ENCODE measurements at places on chromosomes 13 and 19.

DNA sequence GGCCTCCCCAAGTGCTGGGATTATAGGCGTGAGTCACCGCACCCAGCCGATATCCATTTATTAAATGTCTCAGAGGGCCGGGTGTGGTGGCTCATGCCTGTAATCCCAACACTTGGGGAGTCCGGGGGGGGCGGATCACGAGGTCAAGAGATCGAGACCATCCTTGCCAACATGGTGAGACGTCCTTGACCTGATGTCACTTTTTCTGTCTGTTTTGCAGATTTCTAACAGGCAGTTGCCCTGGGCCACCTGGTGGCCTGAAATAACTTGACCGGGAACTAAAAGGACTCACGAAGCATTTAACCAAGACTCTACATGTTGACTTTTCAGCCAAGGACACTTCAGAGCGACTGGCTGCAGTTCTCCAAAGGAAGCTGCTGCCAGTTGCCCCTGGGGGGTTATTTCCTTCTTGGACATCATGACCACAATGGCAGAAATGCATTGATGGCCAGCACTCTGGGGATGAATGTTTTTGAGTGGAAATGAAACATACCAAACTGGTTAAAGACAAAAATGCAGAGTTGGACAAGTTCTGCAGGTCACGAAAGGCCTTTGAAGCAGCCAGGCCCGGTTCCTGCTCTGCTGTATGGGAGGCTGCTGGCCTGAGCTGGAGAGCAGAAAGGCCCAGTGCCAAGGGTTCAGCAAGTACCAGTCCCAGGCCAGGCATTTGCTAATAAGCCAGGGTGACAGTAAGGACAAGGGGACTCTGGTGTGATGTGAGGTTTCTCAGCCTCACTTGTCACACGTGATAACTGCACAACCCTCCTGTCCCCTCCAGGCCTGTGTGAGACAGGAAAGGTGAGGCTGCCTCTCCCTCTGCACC, 8.3 kb downstream of the ZNF837 start:
- peak; percentile 65 for DNase-seq

DNA sequence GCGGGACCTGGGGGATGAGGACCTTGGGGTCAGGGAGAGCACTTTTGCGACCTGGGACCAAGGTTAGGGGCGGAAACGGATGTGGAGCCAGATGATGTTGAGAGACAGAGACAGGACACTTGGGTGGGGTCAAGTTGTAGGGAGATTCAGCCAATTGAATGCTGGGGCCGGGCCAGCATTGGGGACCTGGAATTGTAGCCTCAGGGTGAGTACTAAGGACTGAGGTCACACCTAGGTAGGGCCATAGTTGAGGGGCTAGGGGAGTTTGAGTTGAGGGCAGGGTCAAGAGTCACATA, 1.2 kb downstream of the ALKBH7 start:
- no peak for DNase-seq

DNA sequence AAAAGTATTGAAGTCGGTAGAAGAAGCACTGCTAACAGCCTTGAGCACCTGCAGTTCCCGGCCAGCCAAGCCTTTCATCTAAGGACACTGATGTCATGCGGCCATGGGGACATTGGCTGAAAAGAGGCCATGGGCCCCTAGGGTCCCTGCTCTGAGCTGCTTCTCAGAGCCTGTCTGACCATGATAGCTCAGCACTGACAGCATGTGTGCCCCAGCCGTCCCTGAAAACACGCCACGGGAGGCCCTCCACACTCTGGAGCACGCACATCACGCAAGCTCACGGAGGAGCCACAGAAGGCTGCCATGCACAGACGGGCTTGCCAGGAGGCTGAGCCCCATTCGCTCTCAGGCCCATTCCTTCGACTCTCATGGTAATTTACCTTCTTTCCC, 51.8 kb downstream of the MLLT1 start:
- no peak for DNase-seq

DNA sequence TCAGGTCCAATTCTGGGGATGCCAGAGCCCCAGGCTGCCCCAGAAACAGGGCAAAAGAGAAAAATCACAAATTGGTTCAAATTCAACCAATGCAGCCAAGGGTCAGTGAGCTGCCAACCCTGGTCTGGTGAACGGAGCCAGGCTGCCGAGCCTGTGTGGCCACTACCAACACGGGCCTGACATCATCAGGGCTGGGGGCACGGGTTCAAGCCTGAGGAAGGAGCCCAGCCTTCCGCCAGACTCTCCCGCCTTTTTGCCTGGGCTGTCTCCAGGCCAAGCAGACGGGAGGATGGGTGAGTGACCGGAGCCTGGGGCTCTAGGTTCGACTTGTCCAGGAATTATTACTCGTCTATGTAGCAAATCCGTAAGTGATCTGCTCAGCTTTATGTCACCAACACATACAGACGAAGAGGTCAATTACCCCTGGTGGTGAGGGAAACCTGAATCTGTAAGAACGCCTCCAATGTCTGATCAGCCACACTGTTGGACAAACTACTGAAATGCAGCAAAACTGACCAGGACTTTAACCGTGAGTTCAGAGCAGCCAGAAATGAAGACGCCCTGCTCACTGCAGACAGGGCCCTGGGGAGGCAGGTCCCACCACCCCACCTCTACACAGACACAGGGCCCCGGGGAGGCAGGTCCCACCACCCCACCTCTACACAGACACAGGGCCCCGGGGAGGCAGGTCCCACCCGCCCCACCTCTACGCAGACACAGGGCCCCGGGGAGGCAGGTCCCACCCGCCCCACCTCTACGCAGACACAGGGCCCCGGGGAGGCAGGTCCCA, 31.8 kb downstream of the RAB20 start:
- DNase-seq = no peak

GRCh38 chr13:113665597-113666328, 1.3 kb upstream of the GRK1 start:
- no peak for DNase-seq

GRCh38 chr13:21814604-21815003, 143.7 kb downstream of the FGF9 start:
- DNase-seq = no peak

- DNase-seq = peak; percentile 20
Measured at GRCh38 chr13:28268800-28269223, 130.5 kb downstream of the PAN3 start.

- DNase-seq = no peak
Measured at GRCh38 chr19:16895467-16896145, 6.8 kb downstream of the F2RL3 start.

DNA sequence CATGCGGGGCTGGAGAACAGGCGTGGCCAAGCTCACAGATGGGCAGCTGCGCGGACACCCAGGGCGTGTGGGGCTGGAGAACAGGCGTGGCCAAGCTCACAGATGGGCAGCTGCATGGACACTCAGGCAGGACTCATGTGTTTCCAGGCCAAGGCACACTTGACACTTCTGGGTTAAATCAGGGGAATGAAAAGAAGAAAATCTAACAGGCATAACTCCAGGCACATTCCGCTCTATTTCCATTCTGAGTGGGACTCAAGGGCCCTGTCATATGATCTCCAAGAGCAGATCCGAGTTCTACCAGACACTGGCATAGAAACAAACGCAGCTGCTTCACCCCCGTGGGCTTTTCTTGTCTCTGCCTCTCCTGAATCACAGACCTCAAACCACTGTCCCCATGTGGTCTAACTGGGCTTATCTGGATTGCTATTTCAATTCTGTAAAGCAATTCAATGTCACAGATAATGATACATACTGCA, 17.4 kb upstream of the C13orf46 start:
- no peak for DNase-seq

DNA sequence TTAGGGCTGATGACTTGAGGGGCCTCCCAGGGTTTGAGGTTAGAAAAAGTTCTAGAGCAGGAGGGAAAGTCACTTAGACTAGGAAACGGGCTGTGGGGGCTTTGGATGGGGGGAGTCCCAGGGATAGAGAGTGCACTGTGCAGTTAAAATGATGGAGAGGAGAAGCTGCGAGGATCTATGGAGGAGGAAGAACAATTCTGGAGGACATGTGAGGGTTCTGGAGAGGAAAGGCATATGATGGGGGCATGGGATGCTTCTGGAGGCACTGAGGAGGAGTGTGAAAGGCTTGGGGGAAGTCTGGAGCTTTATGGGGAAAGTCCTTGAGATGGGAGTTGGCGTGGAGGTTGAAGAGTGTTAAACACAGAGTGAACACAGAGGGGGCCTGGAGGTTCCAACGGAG, 2.2 kb downstream of the KCNC3 start:
- DNase-seq = no peak

GRCh38 chr13:36344886-36345437, 1.2 kb downstream of the SPART start:
- peak; percentile 31 for DNase-seq

DNA sequence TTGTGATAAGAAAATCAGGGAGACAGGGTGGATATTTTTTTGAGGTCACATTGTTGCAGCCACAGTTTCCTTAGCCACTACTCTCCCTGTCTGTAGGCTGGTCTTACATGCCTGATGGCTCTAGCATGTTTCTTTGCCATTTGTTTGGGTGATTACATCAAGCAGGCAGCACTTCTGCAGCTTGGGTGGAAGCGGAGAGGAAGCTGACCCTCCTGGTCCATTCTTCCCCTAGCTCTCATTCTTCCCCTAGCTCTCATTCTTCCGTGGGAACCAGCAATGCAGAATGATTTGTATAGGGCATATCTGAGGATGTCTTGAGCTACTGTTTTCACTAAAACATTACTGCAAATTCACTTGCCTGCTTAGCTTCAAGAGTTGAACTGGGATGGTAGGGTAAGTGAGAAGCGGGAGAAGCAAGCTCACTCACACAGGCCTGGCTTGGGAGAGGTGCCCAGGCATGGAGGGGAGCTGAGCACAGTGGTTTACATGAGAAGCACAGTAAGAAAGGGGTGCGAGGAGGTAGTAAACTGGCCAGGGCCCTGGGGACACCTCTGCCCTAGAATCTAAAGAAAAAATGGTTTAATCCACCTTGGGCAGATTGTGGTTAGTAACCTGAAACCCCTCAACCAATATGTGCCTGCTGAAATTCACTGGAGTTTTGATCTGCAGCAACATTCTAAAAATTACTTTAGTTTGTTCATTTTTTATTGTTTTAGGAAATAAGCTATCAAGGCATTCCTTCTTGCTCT, 538.9 kb downstream of the RFC3 start:
- no peak for DNase-seq

DNA sequence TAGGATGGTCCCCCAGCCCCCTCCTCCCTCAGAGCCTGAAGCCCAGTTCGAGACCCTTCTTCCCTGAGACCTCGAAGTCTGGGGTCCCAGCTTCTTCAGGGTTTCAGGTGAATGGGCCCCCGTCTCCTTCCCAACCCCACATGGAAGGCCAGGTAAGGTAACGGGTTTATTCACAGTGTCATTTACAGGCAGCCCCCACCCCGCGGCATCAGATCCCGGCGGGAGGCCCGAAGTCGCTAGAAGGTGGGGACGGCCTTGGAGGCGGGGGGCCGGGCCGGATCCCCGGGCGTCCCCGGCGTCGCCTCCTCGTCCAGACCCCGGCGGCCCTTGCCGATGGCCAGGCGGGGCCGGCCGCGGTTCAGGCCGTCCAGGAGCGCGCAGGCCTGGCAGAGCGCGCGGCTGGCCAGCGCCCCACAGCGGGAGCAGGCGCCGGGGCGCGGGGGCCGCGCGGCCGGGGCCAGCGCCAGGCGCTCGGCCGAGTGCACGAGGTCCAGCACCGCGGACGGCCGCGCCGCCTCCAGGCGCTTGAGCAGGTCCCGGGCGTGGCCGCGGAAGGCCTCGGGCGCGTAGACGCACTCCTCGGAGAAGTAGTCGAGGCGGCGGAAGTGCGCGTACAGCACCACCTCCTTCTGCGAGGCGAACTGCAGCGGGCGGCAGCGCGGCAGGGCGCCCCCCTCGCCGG, 9.7 kb downstream of the CTU1 start:
- no peak for DNase-seq

GRCh38 chr13:98026457-98026857, 73.0 kb downstream of the IPO5 start:
- no peak for DNase-seq

- peak; percentile 77 for DNase-seq
Measured at GRCh38 chr13:33123066-33123859, 107.0 kb downstream of the KL start.

- DNase-seq = no peak
Measured at GRCh38 chr13:41130356-41130755, 2.2 kb downstream of the KBTBD6 start.

GRCh38 chr13:114269281-114269770, 12.1 kb upstream of the UPF3A start:
- DNase-seq = no peak

DNA sequence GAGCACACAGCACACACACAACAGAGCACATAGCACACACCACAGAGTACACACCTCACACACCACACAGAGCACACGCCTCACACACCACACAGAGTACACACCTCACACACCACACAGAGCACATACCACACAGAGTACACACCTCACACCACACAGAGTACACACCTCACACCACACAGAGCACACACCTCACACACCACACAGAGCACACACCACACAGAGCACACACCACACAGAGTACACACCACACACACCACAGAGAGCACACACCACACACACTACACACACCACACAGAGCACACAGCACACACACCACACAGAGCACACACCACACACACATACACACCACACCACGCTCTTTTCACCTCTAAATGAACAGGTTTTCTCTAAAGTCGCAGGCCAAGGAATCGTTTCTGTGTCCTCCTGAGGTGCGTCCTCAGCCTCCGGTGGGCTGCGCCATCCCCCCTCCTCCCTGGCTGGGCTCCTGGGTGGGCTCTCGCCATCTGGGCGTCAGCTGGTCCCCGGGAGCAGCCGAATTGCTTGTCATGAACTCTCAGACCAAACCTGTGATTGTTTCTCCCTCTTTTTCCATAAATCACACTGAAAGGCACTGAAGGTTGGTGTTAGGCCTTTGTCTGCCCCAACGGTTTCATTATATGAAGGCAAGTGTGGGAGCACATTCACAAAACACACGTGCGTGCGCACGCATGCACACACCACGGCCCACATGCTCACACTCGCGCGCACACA, 37.4 kb downstream of the TMEM255B start:
- DNase-seq = no peak

DNA sequence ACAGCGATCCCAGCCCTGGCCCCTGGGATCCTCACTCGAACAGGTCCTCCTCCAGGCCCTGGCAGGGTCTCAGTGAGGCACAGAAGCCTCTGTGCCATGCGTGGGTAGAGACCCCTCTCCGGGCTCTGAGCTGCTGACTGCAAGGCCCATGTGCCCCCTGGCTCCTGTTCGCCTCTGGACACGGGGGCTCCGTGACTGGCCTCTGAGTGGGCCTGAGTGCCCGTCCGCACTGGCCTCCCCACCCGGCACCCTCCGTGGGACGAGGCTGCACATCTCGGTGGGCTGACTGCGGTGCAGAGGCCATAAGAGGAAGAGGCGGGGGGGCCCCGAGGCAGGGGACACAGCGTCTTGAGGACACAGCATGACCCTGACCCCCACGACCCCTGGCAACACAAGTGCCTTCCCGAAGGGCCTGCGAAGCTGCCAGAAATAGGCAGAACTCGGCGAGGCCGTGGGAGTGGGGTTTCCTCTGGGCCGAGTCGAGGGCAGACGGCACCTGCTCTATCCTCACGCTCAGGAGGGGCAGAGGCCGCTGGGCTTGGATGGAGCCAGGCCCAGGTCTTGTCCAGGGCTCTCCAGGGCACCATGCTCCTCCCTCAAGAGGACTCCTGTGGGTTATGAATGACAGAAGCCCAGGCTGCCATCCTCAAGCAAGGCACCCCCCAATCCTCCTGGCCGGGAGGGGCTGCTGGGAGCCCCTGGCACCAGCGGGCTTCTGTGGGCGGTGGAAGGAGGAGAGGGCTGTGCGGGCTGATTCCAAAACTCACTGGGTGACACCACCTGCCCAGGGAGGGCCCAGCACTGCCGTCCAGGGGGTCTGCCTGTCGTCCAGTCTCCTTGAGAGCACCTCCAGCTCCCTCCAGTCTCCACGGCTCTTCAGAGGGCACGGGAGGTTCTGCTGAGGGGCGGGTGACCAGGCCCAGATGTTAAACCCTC, 52.6 kb downstream of the RASA3 start:
- DNase-seq = no peak
